EL (cell line): ENCODE measurements at places on chromosomes 7 and 10.

- peak; percentile 95 for DNase-seq
These were observed 69.4 kb upstream of the HECTD2 start for GRCh38 chr10:91340613-91341362.

DNA sequence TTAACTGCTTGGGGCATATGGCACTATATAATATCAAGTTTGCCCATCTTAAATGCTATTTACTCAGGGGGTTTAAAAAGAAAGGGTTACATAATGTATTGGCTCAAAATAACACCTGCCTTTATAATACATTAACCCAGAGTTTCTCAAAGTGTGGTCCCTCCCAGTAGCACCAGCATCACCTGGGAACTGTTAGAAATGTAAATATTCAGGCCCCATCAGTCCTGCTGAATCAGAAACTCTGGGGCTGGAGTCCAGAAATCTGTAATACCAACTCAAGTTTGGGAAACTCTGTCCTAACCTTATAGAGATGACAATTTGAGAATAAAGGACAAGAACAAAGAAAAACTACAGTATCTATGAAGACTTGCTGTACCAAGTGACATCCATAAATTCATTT lies 270.7 kb downstream of the PARD3 start:
- no peak for DNase-seq

GRCh38 chr7:75950111-75950681 lies 35.2 kb downstream of the POR start:
- DNase-seq = no peak

DNA sequence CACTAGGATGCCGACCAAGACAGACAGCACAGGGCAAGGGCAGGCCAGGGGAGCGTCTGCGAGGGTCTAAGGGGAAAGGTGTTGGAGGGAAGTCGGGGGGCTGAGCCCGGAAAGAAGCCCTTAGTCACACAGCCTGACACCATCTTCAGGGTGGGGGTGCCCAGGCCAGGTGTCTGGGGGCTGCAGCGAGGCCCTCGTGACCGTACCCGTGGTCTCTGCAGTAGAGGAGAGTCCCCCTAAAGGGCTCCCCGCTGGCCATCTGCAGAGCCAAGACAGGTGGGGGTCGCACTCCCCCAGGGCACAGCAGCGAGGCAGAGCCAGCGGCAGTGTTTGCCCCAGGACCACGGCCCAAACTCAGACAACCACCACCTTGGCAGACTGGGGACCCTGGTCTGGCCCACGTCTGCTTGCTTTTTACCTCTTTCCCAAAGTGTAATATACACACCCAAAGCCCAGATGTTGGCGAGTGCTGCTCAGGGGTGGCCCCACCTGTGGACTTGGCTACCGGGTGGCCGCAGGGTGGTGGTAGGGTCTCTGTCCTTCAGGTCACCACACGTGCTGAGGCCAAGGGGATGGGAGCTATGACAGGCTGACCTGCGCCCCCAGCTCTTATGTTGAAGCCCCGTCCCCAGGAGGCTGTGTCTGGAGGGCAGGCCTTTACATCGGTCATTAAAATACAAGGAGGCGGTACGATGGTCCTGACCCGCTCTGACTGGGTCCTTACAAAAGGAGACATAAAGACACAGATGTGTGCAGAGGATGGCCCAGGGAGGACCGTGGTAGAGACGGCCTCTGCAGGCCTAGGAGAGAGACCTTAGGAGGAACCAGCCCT lies 107.4 kb downstream of the DNAJB6 start:
- no peak for DNase-seq

DNA sequence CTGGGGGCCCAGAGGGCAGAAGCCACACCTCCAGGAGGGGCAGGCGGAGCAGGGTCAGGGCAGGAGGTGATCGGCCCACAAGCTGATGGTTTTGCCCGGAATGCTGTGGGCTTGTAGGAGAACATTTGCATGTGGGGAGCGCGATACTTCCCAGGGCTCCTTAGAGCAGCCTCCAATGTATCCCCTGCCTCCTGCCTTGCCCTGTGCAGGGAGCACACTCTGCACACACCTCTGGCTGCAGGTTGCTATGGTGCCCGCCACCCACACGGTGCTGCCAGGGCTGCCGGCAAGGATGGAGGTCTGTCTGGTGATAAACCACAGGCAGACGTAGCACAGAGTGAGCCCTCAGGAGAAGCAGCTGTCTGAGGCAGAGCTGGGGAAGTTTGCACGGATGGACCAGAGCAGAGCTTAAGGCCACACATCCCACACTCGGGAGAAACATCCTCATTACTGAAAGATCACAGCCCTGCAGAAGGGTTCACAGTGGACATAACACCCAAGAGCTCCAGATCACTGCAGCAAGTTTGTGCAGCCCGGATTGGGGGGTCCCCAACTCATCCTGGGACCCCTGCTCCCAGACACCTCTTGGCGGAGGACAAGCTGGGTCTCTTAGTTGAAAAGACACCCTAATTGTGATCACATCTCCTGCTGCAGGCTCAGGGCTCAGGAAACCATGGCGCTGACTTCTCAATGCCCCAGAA lies 41.8 kb downstream of the VIPR2 start:
- DNase-seq = no peak

DNA sequence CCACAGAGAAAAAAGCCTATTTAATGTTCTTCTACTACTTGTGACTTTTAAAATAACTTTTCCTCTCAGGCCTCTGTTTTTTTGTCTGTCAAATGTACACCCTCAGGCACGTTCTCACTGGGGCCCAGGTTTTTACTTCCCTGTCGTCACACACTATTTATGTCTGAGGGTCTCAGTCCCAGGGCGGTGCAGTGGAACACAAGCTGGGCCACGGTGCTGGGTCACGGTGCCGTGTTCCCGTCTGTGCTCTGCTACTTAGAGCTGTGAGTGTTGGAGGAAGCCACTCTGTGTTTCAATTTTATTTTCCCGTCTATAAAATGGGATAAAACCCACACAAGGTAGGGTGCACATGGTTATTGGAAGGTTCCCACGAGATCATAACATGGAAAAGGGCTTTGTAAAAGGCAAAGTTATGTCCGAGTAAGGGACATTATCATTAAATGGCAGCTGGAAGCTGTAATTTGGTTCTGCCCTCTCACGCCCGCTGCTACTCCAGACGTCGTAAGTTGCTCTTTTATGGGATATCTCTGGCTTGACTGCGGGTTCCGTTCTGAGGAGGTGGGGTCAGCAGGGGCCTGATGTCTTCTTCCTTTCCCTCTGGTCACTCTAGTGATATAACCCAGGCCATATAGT lies 25.2 kb downstream of the ZNF775 start:
- no peak for DNase-seq

DNA sequence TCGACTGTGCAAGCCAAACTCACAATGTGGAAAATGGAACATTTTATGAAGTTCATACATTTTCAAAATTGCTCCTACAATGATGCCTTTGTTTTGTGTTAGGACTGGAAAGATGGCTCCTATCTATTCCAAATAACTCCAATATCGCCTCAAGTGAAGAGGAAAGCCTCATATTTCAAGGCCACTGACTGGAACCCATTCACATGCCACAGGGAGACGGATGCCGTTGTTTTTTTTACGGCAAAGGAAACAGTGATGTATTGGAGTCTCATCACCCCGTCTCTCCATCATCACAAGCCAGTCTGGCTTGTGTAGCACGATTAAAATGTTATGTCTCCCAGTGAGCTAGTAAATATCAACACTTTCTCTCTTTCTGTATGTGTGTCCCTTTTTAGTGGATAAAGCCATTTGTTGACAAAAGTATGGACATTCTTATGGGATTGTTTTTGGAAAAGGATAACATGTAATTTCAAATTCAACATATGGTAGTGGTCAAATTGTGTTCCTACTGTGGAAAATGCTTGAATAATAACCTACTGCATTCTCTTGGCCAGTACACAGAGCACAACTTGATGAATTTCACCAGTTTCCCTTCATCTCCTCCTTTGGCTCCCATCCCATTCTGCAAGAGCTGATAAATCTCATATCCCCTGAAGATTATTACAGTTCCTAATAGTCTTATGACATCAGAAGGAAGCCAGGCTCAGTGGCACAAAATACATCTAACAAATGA lies 109.5 kb upstream of the PITRM1 start:
- DNase-seq = no peak

- DNase-seq = no peak
These were observed at the start of gene AFAP1L2 for GRCh38 chr10:114404171-114405010. TSS of gene AFAP1L2 (minus strand) at chr10:114404502. CDS start at chr10:114404455, 47 bp downstream.

DNA sequence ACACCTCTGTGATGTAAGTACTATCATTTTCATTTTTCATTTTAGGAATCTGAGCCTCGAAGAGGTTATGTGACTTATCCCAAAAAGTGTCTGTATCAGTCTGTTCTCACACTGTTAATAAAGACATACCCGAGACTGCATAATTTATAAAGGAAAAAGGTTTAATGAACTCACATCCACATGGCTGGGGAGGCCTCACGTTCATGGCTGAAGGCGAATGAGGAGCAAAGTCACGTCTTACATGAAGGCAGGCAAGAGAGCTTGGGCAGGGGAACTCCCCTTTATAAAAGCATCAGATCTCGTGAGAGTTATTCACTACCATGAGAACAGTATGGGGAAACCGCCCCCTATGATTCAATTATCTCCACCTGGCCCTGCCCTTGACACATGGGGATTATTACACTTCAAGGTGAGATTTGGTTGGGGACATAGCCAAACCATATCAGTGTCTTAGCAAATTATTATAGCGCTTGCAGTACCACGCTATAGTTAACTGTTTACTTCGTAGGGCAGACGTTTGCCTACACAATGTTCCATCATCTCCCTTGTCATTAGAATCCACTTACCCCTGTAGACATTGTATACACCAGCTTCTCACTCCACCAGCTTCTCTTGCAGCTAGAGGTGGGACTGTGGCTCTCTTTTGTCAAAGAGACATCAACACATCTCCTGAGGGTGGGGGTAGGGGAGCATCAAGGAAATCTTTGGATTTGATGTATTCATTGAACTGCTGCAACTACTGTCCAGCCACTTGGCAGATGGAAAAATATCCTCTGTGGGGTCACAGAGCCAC lies 15.4 kb upstream of the NMT2 start:
- DNase-seq = no peak

- no peak for DNase-seq
These were observed 65.1 kb upstream of the EBF3 start for GRCh38 chr10:130029209-130029608.

- DNase-seq = no peak
These were observed 1.7 kb upstream of the NCAPG2 start for GRCh38 chr7:158706273-158706704.

GRCh38 chr10:88216976-88217375 lies 353.6 kb downstream of the PTEN start:
- DNase-seq = no peak

GRCh38 chr10:35268323-35268722 lies 68.0 kb upstream of the CCNY start:
- DNase-seq = no peak

- no peak for DNase-seq
These were observed 183.3 kb downstream of the JCAD start for GRCh38 chr10:29876008-29876555.

GRCh38 chr10:121952226-121952625 lies 22.8 kb downstream of the NSMCE4A start:
- DNase-seq = peak; percentile 59

GRCh38 chr10:91162495-91163268 lies 57.8 kb upstream of the PCGF5 start:
- peak; percentile 68 for DNase-seq

GRCh38 chr10:92479547-92479946 lies 94.3 kb downstream of the IDE start:
- no peak for DNase-seq

DNA sequence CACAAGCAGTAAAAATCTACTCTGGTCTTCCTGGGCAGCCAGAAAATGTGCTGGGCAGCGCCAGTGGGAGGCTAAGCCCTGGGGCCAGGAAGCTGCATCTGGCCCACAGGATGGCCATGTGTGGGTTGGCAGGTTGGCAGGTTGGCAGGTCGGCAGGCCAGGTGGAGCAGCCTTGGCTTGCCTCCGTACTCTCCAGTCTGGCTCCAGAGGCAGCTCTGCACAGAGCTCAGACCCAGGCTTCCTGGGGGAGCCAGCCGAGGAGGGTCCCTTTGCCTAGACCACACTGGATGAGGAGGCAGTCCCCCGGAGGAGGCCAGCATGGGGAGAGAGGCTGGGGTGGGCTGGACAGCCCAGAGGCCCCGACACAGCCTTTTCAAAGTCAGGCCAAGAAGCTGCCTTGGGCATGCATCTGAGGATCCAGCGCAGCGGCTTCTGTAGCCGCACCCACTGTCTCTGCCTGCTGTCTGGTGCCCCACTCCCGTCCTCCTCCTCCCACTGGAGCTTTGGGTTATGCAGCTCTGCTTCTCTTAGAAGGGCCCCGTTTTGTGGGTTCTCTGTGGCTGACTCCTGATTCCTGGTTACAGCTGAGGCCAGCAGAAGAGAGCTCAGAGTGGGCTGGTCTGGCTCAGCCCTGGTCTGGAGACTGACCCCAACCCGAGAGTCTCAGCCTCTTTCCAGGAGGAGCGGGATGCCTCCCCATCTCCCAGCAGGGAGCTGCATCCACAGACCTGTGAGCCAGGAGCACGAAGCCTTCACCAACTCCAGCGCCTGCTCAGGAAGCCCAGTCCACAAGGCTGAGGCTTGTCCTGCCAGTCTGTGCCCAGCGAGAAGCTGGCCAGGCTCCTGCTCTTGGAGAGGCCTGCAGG lies 44.6 kb downstream of the CFAP46 start:
- DNase-seq = no peak

- DNase-seq = no peak
These were observed 140.3 kb downstream of the MAPK8 start for GRCh38 chr10:48446785-48447184.

DNA sequence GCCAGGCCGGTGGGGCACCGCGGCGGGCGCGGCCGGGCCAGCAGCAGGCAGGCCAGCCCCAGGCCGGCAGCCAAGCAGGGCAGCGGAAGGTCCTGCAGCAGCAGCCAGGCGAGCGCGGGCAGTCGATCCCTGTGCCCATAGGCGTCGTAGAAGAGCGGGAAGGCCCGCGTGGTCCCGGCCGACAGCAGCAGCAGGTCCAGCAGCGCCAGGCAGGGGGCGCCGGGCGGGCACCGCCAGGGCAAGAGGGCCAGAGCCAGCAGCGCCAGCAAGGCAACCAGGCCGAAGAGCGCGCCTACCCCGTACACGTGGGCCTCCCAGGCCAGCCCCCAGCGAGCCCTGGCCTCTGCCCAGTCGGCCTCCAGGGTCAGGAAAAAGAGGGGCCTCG lies 8.4 kb upstream of the RBM28 start:
- DNase-seq = no peak

DNA sequence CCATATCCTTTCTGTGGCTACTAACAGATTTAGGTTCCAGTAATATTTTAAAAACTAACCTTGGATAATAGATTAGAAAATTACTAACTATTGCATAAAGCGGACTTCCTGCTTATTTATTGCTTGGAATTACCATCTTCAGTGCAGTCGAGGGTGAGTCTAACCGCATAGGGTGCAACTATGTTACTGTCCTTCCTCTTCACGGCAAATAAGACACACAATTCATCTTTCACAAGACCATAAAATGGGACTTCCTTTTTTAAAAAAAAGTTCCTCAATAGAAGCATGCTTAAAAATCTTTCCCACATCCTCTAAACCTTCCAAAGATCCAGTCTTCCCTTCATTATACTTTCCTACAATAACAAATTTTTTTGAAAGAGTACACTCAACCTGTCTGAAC lies 2.1 kb downstream of the SLC25A40 start:
- no peak for DNase-seq
